Glutamatergic neuron (in vitro differentiated cells): ENCODE measurements at places on chromosomes 5 and 9. TPM values are rescaled to one million over a fixed set of nuclear protein-coding genes. Genes with fewer than 3 reads are reported as not detected.

DNA sequence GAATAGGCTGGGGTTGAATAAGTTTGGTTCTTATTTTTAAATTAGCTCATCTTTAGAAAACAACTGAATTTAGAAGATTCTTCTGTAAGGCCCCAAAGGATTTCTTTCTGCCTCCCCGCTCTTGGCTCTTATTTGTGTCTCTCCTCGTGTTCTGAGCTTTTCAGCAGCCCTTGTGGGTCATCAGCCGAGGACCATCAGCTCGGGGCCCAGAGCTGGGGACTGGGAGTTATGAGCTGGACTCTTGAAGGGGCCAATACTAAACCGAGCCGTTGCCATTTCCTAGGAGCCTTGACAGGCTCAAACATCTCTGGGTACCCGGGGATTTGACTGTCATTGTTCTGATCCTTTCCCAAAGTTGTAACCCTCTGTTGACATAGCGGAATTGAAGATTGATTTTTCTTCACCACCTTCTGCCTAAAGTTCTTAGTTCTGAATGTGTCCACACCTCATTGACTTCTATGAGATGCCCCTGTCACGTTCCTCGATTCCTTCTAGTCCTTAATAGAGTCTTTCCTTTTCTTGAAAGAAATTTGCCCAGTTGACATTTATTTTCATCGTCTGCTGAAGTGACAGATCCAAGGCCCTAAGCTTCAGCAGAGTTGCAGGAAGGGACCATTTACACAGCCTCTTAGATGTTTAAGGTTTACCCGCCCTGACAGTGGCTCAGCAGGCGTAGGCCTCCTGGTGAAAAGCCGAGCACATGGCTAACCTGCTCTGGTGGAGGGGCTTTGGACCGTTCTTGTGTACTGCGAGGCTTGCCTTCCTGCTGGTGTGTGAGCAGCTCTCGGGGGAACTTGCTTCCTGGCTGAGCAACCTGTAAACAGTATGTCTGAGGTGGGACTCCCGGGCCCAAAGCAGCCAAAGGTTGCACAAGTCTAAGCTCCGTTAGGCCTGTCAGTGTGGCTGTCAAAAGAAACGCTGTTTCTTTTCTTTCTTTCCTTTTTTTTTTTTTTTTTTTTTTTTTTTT is 24.0 kb downstream of the ABL1 start:
- peak overlapping the region; percentile 83 for H3K4me3 ChIP-seq
- H3K36me3 ChIP-seq = no peaks in the 10 kb centered on the region
- H3K27ac ChIP-seq = peak overlapping the region; percentile 97
- no peak for DNase-seq
- peaks cover 58% of the 10 kb centered on the region for H3K4me1 ChIP-seq
- peaks cover 10% of the 10 kb centered on the region for H3K27me3 ChIP-seq

- H3K4me3 ChIP-seq = no peak overlapping the region
- no peak for DNase-seq
- H3K36me3 ChIP-seq = no peaks in the 10 kb centered on the region
- H3K27ac ChIP-seq = peak overlapping the region; percentile 6
- peaks cover 24% of the 10 kb centered on the region for H3K4me1 ChIP-seq
- H3K27me3 ChIP-seq = no peaks in the 10 kb centered on the region
Measured at GRCh38 chr9:16679327-16679821, 191.1 kb downstream of the BNC2 start.

DNA sequence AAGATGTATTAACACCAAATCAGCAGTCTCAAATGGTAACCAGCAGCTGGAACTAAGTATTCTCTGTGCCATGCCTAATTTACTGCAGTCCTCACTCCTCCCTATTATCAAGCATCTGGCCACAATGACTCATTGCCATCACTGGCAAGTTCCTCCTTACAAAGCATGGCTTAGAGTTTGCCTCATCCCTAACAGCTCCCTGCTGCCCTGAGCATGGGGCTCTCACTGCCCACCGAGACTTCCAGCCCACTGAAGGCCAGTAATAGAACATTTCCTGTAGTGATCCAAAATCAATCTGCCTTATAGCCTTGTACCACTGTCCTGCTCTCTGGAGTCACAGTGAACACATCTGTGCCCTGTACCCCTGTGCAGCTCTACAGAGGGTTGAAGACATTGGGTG is 211.9 kb upstream of the TRIM32 start:
- DNase-seq = no peak
- no peaks in the 10 kb centered on the region for H3K36me3 ChIP-seq
- peaks cover 10% of the 10 kb centered on the region for H3K27me3 ChIP-seq
- H3K4me3 ChIP-seq = no peak overlapping the region
- H3K27ac ChIP-seq = no peak overlapping the region

The GRM6 gene
- total RNA-seq = not detected

The BNC2 gene
- 15.2 TPM for total RNA-seq

- H3K27ac ChIP-seq = no peak overlapping the region
- H3K27me3 ChIP-seq = no peaks in the 10 kb centered on the region
- H3K36me3 ChIP-seq = no peaks in the 10 kb centered on the region
- H3K4me1 ChIP-seq = no peaks in the 10 kb centered on the region
- no peak overlapping the region for H3K4me3 ChIP-seq
- no peak for DNase-seq
Measured at GRCh38 chr5:66538126-66538525, 58.1 kb upstream of the MAST4 start.

The DRD1 gene
- total RNA-seq = not detected

- peaks cover 3% of the 10 kb centered on the region for H3K4me1 ChIP-seq
- H3K4me3 ChIP-seq = no peak overlapping the region
- H3K27ac ChIP-seq = no peak overlapping the region
- no peaks in the 10 kb centered on the region for H3K36me3 ChIP-seq
- no peak for DNase-seq
Measured at GRCh38 chr9:98075332-98075805, 18.8 kb downstream of the NANS start.

GRCh38 chr9:106019702-106020101 is 325.4 kb downstream of the TMEM38B start:
- H3K36me3 ChIP-seq = no peaks in the 10 kb centered on the region
- no peak for DNase-seq
- H3K4me1 ChIP-seq = peaks cover 21% of the 10 kb centered on the region
- peaks cover 6% of the 10 kb centered on the region for H3K27me3 ChIP-seq
- H3K4me3 ChIP-seq = no peak overlapping the region
- peak overlapping the region; percentile 40 for H3K27ac ChIP-seq

GRCh38 chr5:157107508-157107907 is 1.3 kb downstream of the HAVCR2 start:
- no peaks in the 10 kb centered on the region for H3K27me3 ChIP-seq
- no peaks in the 10 kb centered on the region for H3K36me3 ChIP-seq
- H3K4me3 ChIP-seq = no peak overlapping the region
- no peak overlapping the region for H3K27ac ChIP-seq
- DNase-seq = no peak
- no peaks in the 10 kb centered on the region for H3K4me1 ChIP-seq

- DNase-seq = no peak
- no peaks in the 10 kb centered on the region for H3K4me1 ChIP-seq
- H3K27ac ChIP-seq = no peak overlapping the region
- H3K4me3 ChIP-seq = no peak overlapping the region
- no peaks in the 10 kb centered on the region for H3K27me3 ChIP-seq
- no peaks in the 10 kb centered on the region for H3K36me3 ChIP-seq
Measured at GRCh38 chr5:97832645-97833296, 649.7 kb upstream of the RIOK2 start.

The PCDHB14 gene
- 16.5 TPM for total RNA-seq

DNA sequence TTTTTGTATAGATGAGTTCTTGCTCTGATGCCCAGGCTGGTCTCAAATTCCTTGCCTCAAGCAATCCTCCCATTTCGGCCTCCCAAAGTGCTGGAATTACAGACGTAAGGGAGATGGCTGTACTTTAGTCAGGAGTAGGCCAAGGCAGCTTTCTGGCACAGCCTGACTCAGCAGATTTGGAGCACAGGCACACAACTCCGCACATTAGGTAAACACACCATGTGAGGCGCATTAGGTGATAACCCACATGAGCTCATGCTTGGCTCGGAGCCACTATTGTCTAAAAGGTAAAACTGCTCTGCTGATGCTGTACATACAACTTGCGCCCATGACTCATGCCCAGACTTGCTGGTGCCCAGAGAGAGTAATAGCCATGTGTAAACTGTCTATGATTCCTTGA is 1157.9 kb downstream of the TAF11L14 start:
- no peaks in the 10 kb centered on the region for H3K36me3 ChIP-seq
- no peak overlapping the region for H3K27ac ChIP-seq
- no peak for DNase-seq
- peaks cover 9% of the 10 kb centered on the region for H3K4me1 ChIP-seq
- H3K27me3 ChIP-seq = no peaks in the 10 kb centered on the region
- no peak overlapping the region for H3K4me3 ChIP-seq

GRCh38 chr5:159765135-159765433 is 151.2 kb upstream of the ADRA1B start:
- no peaks in the 10 kb centered on the region for H3K4me1 ChIP-seq

DNA sequence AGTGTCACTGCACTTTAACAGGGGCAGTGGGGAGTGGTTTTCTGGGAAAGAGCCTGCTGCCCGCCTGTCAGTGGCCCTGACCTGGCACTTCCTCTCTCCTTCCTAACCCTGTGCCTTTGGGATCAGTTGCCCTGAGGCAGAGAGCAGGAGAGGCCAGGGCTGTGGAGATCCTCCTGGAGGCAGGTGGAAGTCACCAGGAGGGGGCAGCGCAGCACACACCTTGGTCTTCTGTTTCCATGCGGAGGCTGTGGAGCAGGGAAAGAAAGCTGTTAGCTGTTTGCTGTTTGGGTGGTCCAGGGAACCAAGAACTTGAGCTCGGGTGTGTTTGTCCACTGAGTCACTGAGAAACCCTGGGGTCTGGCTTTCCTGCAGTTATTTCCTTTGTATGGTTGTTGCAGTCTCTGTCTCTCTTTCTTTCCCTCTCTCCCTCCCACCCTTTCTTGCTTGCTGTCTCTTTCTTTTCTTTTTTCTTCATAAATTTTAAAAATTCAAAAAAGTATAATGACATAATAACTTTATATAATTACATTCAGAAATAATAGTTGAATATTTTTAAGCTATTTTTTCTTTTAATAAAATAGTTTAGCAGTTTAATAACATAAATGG is 28.1 kb downstream of the NTRK2 start:
- H3K36me3 ChIP-seq = no peaks in the 10 kb centered on the region
- no peak overlapping the region for H3K27ac ChIP-seq
- peak; percentile 80 for DNase-seq
- peaks cover 2% of the 10 kb centered on the region for H3K4me1 ChIP-seq
